ENCODE measurements at places on chromosomes 6 and 20. TPM values are rescaled to one million over a fixed set of nuclear protein-coding genes. Genes with fewer than 3 reads are reported as not detected.

SMLR1 gene
- not detected for total RNA-seq

TREML2 gene
- not detected for total RNA-seq

HINT3 gene
- total RNA-seq: 8.4 TPM

MTG2 gene
- 23.6 TPM for total RNA-seq

TP53TG5 gene
- total RNA-seq: not detected

ARFGEF3 gene
- total RNA-seq: 0.12 TPM

RIPPLY2 gene
- total RNA-seq: not detected

ZSWIM1 gene
- total RNA-seq: 10.3 TPM

MYLK4 gene
- total RNA-seq: 3.2 TPM

WFDC10B gene
- not detected for total RNA-seq

CLIC5 gene
- 0.12 TPM for total RNA-seq

KCNQ5 gene
- 0.17 TPM for total RNA-seq

HAO1 gene
- not detected for total RNA-seq

HLA-DQA1 gene
- not detected for total RNA-seq

GSTA1 gene
- not detected for total RNA-seq

CNKSR3 gene
- total RNA-seq: 6.0 TPM

FNDC11 gene
- 0.12 TPM for total RNA-seq

EBF4 gene
- 1.7 TPM for total RNA-seq

EPHA7 gene
- 0.09 TPM for total RNA-seq

RSPH4A gene
- 1.1 TPM for total RNA-seq

NKX2-2 gene
- not detected for total RNA-seq

DTNBP1 gene
- 7.5 TPM for total RNA-seq

CAP2 gene
- total RNA-seq: 20.9 TPM

EDN1 gene
- total RNA-seq: 1.4 TPM

LCA5 gene
- 4.2 TPM for total RNA-seq

SCRT2 gene
- not detected for total RNA-seq

CCN6 gene
- not detected for total RNA-seq

GHRH gene
- not detected for total RNA-seq

NCOA7 gene
- total RNA-seq: 27.2 TPM

SLC22A2 gene
- total RNA-seq: not detected

DEFB114 gene
- total RNA-seq: not detected

PLN gene
- not detected for total RNA-seq

AHCY gene
- total RNA-seq: 121 TPM

CABLES2 gene
- 3.0 TPM for total RNA-seq

FAXC gene
- 0.26 TPM for total RNA-seq

SMOC2 gene
- total RNA-seq: 2.9 TPM

HLA-G gene
- not detected for total RNA-seq

CDYL gene
- 17.5 TPM for total RNA-seq

GPLD1 gene
- not detected for total RNA-seq

CDKN1A gene
- total RNA-seq: 333 TPM

MOG gene
- total RNA-seq: not detected

SNAI1 gene
- 10.0 TPM for total RNA-seq

Measured in pericardium fibroblast (primary cell).